Activated CD4-positive, alpha-beta T cell treated with anti-CD3 and anti-CD28 coated beads, Interleukin-2, amount 50 U/mL, for 48 hours (primary cell): ENCODE measurements at places on chromosomes 13 and 19.

DNA sequence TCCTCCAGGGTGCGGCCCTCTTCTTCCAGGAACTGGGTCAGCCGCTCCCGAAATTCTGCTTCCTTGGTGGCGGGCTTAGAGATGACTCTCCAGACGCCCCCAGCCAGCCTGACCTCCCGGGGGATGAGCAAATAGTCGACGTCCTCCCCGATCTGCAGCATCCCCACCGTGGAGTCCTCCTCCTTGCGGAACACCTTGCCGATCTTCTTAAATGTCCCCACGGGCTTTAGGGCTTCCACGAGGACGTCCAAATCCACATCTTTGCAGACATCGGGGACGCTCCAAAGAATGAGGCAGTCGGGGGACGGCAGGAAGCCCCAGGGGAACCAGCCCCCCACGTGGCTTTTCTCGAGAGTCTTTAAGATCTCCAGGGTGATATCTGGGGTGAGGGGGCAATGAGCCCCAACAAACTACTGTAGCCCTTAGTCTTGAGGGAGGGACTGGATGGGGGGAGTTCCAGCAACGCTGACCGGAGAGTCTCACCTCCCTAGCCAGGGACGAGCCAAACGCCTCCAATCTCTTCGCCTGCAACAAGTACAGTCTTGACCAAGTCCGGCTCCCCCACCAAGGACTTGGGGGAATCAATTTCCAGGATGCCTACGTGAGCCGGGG is 608 bp downstream of the CCDC8 start:
- no peak for DNase-seq

GRCh38 chr13:79548902-79549301 is 67.9 kb downstream of the NDFIP2 start:
- no peak for DNase-seq

DNA sequence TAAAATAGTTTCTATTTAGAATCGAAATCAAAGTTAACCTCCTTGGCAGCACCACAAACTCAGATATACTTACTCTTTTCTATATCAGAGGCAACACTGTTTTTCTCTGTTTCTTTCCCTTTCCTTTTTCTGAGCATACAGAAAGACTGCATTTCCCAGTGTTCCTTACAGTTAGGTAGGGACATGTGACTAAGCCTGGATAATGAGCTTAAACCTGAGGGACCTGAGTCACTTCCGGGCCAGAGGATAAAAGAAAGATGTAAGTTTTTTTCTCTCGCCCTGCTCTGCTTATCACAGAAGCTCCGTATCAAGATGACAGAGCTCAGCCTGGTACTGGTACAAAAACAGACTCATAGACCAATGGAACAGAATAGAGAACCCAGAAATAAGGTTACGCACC is 531.9 kb downstream of the KLF12 start:
- no peak for DNase-seq

GRCh38 chr13:46899801-46900200 is 2.9 kb upstream of the HTR2A start:
- no peak for DNase-seq

- no peak for DNase-seq
Observed at GRCh38 chr19:31355665-31356289, 6.5 kb upstream of the TSHZ3 start.

DNA sequence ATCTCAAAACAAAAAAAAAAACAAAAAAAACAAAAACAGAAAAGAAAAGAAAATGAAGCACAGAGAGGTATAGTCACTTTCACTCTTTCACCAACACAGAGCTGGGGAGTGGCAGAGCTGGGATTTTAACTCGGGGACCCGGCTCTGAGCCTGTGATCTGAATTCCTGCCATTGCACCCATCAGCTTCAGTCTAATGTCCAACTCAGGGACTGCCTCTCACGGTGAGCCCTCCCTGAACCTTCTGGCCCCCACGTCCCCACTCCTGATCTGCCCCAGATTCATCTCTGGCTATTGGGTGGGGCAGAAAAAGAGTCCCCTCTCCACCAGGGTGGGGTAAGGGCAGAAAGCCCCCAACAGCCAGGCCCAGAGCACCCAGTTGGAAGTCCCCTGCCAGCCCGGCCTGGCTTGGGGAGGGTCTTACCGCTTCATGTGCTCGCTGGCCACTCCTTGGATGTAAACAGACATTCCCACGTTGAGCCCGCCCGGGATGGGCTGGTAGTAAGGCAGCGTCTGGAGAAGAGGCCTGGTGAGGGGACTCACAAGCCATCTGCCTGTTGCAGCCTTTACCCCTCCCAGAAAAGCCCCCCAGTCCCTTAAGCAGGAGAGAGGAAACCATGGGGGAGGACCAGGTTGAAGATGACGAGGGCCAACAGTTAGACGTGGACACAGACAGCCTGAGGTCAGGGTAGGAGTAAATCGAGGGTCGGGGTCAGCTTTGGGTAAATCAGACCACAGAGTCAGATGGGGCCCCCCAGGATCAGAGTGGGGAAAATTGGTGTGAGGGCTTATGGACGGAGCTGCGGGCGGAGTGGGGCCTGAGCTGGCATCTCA is 520 bp downstream of the LGALS4 start:
- no peak for DNase-seq

- DNase-seq, result no peak
Observed at GRCh38 chr19:46133101-46133627, 8.7 kb upstream of the IGFL3 start.
